Ascending aorta (tissue), 2 donors: ENCODE measurements at places on chromosomes 16 and 17. TPM values are rescaled to one million over a fixed set of nuclear protein-coding genes. Genes with fewer than 3 reads are reported as not detected.

- no peak for DNase-seq
Observed at GRCh38 chr16:87860553-87861299, 8.6 kb downstream of the SLC7A5 start.

DNA sequence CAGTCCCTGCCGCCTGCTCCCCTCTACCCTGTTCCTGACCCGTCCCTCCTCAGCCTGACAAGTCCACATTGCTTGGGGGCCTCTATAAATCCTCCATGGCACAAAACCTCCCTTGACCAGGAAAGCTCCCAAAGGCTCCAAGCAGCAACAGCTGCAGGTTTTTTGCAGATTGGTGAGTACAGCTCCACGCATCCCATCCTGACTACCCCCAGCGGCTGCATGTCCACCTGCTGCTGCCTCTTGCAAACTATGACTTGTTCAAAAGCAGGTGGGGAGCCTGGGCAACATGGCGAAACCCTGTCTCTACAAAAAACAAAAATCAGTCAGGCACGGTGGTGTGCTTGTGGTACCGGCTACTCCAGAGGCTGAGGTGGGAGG lies 122.8 kb downstream of the ANKRD11 start:
- DNase-seq = no peak

DNA sequence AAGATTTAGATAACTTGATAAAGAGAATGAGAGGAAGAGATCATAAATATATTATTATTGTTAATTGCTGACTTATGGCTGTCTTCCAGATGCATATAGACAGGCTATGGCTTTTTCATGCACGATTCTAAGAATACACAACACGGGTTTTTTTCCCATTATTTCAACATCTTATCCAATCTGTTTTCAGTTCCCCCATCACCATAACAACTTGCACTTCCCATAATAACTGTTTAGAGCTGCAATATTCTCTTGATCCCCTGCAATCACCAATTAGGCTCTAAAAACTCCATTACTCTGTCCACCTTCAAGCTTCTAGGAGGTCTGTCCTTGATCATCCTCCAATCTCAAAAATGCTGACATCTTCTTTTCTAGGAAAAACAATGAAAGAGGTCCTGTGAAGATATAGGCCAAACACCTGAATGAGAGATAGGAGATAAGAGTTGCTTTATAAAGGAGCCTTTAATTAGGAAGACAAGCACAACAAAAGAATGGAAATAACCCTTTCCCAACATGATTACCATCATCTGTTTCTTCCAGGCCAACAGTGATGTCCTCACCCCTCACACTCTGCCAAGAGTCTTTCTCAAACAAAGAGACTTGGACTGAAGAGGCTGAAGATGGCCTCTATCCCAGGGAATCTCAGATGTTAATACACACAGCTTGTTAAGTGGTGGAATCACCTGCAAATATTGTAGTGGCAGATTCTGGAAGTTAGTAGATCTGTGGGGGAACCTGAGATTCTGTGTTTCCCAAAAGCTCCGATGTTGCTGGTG lies 32.2 kb upstream of the CCL2 start:
- no peak for DNase-seq

DNA sequence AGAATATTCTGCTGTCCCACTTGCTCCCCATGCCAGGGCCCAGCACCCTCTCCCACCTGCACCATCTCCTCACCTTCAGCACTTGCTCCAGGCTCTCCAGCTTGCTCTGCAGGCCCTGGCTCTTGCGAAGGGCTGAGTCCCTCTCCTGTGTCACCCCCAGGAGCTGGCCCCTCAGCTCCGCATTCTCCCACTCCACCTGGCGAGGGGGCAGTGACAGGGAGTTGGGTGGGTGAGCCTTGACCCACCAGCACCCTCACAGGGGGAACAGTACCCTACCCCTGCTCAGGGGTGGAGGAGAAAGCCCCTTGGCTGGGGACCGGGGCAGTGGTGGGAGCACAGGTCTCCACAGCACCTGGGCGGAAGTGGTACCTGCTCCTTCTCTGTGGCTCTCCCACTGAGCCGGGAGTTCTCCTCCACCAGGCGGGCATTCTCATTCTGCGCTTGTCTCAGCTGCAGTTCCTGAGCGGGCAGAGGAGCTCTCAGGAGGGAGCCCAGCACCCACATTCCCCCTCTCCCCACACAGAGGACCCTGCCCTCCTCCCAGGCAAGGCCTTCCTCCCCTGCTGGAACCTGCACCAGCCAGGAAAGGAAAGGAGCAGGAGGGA lies 5.9 kb downstream of the TSPOAP1 start:
- no peak for DNase-seq

DNA sequence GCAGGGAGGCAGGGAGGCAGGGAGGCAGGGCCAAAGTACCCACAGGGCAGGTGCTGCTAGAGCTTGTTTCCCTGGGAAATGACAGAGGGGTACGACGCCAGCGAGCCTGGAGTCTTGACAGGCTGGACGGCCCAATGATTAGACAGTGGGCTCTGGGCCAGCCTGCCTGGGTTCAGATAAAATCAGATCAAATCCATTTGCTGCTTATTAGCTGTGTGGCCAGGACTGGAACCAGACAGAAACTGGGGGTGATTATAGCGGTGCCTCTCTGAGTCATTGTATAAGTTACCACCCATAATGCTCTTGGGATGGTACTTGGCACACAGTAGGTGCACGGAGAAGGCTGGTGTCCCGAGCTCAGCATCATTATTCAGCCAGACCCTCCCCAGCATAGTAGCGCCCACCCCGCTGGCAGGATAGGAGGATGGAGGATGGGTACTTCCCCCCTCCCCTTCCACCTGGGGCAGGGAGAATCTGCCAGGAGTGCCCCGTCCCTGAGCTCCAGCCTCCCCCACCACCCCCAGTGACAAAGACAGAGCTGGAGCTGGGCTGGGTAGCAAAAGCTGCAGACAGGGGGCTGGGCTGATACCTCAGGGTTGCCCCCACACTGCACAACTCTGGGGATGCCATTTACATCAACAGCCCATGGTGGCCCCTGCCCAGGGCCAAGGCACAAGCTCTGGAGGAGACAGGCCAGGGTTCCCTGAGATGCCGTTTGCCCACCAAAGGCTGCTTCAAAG lies 77.6 kb upstream of the TNRC6C start:
- DNase-seq = no peak

DNA sequence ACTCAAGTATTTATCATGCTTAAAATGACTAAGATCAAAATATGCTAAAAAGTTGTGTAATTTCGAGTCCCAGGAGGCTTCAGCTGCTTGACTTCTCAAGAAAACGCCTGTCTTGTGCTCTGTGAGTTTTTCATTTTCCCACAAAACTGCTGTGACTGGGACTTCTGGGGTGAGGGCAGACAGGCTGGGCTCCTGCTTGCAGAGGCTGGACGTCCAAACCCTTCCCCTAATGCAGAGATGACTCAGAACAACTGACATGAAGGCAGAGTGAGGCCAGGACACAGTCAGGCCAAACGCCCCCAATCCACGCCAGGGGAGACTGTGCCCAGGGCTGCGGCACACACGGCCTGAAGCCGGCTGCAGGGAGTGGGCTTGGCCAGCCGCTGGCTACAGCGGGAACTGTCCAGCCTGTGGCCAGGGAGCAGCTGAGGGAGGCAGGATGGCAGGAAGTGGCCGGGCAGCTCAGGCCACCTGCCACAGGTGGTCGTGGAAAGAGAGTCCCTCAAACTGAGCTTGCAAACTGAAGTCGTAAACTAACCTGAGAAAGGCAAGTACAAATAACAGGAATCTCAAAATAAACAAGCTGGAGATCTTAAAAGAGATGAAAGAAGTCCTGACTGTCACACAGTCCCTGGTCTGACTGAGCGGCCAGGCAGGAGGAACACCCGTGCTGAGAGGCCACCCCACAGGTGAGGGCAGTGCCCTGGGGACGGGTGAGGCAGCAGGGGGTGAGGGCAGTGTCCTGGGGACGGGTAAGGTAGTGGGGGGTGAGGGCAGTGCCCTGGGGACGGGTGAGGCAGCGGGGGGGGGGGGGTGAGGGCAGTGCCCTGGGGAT lies 21.3 kb upstream of the HEXD start:
- DNase-seq = no peak

- DNase-seq = no peak
Observed at GRCh38 chr16:69182730-69183416, 4.1 kb upstream of the SNTB2 start.

- no peak for DNase-seq
Observed at GRCh38 chr16:8453359-8453758, 137.0 kb downstream of the TMEM114 start.

DNA sequence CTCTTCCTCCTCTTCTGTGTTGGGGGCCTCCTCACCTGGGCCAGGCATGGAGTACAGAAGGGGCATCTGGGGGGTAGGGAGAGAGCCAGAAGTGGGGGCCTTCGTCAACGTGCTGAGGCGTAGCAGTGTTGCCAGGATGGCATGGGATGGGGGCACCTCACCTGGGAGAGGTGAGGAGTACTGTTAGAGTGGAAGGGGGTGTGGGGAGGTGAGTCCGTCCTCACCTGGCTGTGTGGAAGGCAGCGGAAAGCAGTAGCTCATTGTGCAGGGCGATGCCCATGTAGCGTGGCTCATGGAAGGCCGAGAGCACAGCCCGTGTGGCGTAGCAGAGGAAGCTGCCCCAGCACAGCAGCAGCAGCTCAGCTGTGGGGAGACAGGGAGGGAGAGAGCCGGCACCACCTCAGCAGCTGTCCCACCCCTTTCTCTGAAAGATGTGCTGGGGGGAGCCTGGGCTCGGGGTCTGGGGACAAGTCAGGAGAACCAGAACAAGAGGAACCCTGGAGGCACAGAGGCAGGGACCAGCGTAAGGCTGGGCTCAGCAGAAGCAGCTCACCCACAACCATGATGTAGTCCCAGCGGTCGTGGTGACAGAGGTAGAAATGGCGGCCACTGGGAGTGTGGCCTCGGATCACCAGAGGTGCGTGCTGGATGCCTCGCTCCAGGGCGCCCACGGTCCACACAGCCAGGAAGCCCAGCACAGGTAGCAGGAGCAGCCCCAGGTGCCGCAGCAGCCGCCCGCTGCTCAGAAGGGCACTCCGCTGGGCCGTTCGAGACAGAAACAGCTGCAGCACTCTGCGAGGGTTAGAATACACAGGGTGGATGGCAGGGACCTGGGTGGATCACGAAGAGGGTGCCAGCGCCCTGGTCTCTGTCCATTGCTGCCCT lies 9.0 kb downstream of the GPR179 start:
- DNase-seq = no peak

DNA sequence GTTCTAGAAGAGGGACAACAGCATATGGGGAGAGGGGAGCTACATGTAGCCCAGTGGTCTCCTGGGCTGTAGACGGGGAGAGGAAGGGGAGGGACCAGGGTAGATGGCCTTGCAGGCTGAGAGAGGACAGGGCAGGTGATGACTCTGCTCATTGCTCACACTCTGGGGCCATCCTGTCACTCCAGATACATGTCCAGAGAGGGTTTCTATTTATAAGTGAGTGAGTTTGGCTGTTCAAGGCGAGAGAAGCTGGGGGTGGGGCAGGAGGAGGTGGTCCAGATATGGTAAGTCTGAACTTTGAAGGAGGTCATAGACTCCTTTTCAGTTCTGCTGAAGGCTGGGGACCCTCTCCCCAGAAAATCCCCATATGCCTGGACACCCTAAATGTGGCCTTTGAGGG lies 22.2 kb downstream of the CACNA1G start:
- DNase-seq = no peak

GRCh38 chr17:63041251-63041650 lies 75.2 kb downstream of the TANC2 start:
- no peak for DNase-seq

- DNase-seq = peak; percentile 85
Observed at GRCh38 chr16:14529010-14529669, 100.9 kb downstream of the PARN start.

DNA sequence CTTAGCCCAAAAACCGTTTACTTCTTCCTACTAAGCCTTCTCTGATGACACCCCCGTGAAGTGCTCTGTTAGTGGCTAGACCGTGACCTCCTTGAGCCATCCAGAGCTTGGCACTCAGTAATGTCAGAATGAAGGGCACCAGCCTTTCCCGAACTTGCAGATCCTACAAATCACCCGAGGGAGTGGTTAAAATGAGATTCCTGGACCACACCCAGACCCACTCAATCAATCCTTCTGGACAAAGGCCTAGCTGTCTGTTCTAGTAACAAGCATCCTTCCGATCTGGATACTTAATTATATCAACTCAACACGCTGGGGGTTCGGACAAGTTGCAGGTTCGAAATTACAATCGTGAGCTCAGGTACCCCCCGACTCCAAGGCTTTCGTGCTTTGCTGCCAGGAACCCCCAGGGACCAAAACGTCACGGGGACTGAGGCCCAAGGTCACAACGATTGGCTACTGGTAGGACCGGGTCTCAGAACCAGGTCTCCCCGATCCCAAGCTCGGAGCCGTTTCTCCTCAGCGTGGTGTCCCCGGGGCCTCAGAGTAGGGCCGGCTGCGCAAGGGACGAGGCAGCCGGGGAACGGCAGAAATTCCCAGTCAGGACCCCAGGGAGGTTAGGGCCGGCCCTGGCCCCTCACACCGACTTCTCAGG lies 527 bp downstream of the CIAPIN1 start:
- DNase-seq = peak; percentile 72

GRCh38 chr17:64492481-64493109 lies 4.3 kb downstream of the POLG2 start:
- no peak for DNase-seq

DNA sequence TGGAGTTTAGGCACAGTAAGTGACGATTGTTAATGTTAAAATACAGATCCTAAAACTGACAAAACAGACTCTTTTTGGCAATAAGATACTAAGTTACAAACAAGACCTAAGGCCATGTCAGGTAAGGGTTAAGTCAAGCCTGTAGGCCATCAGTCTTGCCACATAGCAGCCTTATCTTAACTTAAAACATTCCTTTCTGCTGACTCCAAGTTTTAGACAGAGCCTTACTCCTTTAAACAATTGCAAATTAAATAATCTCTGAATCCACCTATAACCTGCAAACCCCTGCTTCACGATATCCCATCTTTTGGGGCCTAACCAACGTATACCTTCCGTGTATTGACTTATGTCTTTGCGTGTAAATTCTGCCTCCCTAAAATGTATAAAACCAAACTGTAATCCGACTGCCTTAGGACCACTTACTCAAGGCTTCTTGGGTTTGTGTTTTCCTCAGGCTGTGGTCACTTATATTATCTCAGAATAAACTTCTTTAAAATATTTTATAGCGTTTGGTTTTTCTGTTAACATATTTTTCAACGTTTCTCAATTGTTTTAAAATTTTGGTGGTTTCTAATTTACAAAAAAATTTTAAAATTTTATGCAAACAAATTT lies 64.4 kb downstream of the EFCAB5 start:
- DNase-seq = no peak

- no peak for DNase-seq
Observed at GRCh38 chr17:37483311-37484039, 6.2 kb upstream of the DUSP14 start.

GRCh38 chr17:80725517-80725916 lies 180.9 kb downstream of the RPTOR start:
- DNase-seq = no peak

Gene RNF112
- 0.53 TPM for total RNA-seq

Gene FZD2
- 32.7 TPM for total RNA-seq

Gene TMEM92
- not detected for total RNA-seq

Gene TBC1D3K
- not detected for total RNA-seq

Gene CD300LG
- 45.9 TPM for total RNA-seq

Gene MYCBPAP
- total RNA-seq = 7.9 TPM

Gene CTF1
- 0.21 TPM for total RNA-seq

Gene OR3A2
- total RNA-seq = not detected
